ENCODE measurements at places on chromosomes 4 and X.
A peak's percentile ranks its signal among the peaks of the same experiment; 100 is the strongest.

DNA sequence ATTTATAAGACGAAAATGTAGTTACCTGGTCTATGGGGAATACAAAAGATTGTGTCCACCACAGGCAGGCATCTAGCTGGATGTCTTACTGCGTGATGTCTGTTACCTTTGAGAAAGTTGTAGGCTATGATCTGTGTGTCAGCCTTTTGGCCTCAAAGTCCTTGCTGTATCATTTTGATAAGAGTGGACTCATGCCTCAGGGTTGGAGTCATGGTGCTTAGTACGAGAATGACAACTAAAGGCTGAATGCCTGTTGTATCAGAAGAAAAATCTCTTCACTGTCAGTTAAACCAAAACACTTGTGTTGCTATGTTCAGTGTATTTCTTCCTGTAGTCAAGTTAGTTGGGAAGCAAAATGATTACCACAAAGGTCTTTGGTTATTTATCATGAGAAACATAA, 226.2 kb downstream of the ARHGAP10 start:
- no peak for DNase-seq

DNA sequence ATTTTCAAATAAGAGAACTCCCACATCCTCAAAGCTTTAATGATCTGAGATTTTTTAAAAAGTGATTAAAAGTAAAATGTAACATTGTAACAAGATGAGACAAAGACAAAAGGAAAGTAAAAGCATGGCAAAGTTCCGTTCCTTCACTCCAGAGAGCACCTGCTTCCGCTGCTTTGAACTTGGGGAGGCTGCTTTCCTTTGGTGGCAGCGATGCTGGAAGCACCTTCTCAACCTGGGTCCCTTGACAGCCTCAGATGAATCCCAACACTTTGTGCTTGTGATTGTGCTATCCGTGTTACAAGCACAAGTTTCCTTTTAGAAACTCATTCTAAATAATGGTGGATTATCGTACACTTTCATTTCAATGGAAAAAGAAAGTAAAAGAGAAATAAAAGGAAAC, 59.7 kb downstream of the HADH start:
- DNase-seq, result peak; percentile 30

DNA sequence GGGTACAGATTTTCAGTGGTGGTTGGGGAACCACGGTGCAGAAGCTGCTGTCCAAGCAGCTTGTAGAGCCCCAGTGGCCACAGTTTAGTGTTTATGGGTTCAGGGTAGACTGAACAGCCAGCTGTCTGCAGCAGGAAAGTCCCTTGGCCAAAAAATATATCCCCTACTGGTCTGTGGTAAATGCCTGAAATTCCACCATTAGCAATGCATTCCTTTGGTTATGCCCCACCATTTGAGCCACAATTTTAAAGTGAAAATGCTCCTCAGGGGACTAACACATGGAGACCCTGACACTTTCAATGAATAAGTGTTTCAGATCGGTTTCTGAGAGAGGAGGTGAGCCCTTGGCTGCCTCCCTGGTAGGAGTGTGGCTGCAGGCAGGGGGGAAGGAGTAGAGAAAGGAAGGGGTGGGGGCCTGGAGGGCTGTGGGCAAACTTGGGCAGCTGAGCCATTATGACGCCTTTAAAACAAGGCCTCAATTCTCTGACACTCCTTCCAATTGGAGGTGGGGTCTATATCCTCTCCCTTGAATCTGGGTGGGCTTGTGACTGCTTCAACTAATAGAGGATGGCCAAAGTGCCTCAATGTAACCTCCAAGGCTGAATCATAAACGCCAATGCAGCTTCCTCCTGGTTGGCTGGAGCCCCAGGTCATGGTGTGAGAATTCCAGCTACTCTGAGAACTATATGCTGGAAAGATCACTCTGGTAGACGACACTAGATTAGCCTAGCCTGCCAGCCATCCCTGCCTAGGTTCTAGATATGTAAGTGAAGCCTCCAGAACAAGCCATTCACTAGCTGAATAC, 75.8 kb upstream of the ATP6AP2 start:
- no peak for DNase-seq

DNA sequence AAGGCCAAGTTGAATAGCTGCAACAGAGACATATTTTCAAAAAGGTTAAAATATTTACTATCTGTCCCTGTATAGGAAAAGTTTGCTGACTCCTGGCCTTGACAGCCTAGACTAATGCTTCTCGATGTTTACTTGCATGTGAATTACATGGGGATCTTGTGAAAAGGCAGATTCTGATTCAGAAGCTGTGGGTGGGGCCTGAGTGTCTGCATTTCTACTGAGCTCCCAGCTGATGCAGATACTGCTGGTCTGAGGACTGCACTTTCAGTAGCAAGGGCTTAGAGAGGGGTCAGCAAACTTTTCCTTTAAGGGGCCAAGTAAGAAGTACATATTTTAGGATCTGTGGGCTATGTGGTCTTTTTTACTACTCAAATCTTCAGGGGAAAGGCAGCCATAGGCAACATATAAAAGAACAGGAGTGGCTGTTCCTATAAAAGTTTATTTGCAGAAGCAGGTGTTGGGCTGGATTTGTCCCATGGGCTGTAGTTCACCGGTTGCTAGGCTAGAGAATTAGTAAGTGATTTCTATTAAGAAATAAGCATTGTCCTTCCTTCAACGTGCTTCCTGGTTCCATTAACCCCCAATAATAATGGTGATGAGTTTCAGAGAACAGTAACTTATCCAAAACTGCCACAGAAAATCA, 97.2 kb upstream of the PDE5A start:
- DNase-seq, result no peak

DNA sequence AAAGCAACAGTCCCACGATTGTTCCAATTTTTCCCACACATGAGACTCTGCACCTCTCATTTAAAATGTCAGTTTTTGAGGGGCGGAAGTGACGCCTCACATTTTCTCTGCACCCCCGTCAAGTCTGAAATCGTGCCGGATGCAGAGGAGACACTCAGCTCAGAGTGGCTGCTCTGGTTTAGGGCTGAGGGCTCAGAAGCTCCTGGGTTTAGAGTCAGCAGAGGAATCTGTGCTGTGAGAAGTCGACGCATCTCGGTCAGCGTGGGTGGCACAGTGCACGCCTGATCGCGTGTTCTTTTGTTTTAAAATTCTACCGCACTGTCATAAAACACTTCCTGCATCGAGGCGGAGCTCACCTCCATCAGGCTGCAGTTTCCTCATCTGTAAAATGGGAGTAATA, 116.7 kb upstream of the ADRA2C start:
- DNase-seq, result no peak

- DNase-seq, result no peak
These were observed 6.0 kb downstream of the GC start for GRCh38 chr4:71777891-71778290.

GRCh38 chr4:186831574-186831973, 107.9 kb upstream of the FAT1 start:
- DNase-seq, result no peak

GRCh38 chr4:38120772-38121171, 160.6 kb downstream of the PTTG2 start:
- DNase-seq, result no peak

- DNase-seq, result no peak
These were observed 59.8 kb downstream of the AGTR2 start for GRCh38 chrX:116230130-116230898.

DNA sequence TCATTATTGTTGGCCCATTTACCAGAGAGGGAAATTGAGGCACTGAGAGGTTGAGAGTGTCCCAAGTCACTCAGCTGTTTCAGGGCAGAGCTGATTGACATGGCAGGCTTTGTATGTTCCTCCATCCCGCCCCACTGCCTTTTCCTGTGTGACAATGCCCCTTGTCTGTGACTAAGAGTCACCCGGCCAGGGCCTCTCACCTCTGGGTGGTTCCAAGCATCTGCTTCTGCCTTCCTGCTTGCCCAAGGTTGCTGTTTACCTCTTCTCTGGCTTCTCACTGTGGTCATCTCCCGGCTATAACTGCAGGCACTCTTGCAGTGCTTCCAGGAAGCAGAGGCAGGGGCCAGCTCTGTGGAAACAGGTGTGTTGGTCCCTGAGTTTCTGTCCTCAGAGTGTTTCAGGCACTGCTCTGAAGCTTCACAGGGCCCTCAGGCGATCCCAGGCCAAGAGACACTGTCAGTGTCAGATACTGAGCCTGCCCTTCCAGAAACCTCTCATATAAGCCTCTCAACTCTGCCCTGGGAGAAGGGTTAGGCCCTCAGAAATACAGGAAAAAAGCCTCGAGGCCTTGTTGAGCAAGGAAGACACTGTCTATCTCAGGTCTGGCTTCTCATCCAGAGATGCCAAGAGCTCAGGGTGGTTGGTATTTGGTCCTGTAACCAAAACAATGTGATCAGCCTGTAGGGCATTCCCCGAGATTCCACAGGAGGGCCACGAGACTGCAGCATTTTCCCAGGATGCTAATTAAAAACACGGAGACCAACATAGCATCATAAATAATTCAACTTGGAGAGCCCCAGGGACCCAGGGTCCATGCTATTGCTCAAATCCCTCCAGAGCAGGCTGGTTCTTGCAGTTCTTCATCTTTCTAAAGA, 42.0 kb upstream of the PROM1 start:
- no peak for DNase-seq

DNA sequence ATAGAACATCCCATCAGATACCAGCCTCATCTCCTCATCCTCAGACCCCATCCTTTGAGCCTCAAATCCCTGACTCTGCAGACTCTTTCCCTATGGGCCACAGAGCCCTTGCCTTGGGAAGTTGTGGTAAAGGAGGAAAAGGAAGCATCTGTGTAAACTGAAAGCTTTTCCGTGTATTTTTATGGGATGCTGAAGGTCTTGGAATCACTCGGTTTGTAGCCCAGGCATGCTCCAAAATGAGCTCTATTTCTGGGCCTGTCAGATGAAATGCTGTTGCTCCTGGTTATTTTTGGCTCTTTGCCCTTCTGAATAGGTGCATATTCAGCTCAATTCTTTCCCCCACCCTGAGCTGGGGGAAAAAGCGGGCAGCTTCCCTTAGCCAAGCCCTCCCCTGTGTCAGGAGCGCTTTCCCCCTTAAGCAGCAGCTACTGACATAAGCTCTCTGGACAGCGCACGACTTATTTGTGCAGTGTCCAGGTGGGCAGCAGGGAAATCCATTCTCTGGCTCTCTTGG, 5.0 kb upstream of the SEL1L3 start:
- no peak for DNase-seq

GRCh38 chr4:70709611-70710205, 12.1 kb upstream of the RUFY3 start:
- DNase-seq, result no peak

DNA sequence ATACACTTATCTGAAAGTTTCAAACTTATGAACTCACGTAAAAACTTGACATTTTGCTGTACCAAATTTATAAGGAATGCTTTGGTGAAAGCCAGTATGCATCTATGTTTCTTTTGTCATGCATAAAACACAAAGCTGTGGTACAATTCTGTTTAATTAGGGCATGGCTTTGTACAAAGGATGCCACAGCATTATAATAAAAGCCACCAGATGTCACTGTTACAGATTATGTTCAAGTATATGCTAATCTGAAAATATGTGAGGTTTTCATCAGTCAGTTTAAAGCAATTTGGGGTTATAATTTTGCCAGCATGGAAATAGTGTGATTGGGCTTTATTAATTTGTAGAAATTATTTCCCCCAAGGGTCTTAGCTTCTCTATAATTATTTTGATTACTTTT, 69.0 kb downstream of the ATOH1 start:
- no peak for DNase-seq

GRCh38 chr4:77586951-77587383, 18.7 kb upstream of the CXCL13 start:
- peak; percentile 69 for DNase-seq

- DNase-seq, result no peak
These were observed 22.1 kb downstream of the ADRA2C start for GRCh38 chr4:3788366-3788660.

- DNase-seq, result no peak
These were observed 23.6 kb downstream of the KIF4A start for GRCh38 chrX:70313503-70313902.

DNA sequence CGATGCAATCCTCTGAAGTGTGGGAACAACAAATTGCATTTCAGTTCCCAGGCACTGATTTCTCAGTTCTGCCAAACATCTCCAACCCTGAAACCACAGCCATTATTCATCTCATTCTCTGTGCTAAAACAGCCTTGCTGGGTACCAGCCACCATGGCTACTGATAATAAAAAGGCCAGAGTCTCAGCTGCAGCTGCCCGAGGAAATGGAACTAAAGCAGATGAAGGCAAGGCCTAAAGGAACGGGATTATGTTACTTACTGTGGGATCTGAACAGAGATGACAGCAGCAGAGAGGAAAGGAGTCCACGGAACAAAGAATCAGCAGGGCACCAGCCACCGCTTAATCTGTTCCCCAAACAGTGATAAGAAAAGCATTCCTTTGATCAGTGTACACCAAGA, 155.7 kb downstream of the PAPSS1 start:
- DNase-seq, result no peak

DNA sequence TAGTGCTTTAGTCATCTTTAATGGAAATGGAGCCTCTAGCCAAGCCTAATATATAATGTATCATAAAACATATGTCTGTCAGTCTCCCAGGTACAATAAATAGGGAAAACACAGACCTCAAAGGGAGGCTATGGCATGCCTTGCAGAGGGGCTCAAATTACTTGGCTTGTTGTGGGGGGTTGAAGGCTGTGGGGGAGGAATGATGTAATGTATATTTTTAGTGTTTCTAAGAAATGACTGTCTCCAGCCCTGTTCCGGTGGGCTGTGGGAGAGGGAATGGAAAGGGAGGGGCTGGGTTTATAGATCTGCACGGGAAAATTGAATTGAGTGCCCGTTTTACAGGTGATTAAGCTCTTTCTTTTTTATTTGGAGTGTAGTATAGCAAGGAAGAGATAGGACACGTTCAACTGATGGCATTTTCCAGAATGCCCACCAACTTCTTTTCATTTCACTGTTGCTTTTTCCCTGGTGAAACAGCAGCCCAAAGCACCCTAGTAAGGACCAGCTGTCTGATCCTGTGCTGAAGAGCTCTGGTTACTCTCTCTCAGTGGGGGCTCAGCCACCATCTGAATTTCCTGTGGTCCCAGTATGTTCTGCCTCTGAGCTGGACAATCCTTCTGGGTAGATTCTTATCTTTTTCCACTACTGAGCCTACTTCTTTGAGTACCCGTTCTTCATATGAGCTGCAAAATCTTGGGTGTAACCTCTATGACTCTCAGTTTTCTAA, 220.7 kb upstream of the CASK start:
- DNase-seq, result no peak

DNA sequence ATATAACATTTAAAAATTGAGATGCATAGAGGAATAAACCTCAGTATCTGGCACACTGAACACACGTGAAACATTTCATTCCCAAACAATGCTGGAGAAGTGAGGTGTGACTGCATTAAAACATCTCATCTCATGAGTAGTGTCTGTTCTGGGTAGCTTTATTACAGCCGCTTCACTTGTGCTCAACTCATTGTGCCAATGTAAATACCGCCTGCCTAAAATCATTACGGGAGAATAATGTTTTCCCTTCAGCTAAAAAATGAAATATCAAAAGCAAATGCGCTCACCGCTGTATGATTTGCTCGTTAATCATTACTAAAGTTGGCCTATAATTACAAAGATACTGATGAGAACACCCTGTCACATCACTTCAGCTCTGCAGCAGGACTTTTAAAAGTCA, 110.2 kb upstream of the PRPS2 start:
- DNase-seq, result no peak

- no peak for DNase-seq
These were observed 1.5 kb downstream of the PGRMC1 start for GRCh38 chrX:119237562-119237942.

Data from activated naive CD4-positive, alpha-beta T cell treated with Interleukin-2 at 50 U/mL for 16 hours (primary cell).